ENCODE measurements at places on chromosomes 12 and 14. TPM values are rescaled to one million over a fixed set of nuclear protein-coding genes. Genes with fewer than 3 reads are reported as not detected.

VRTN gene
- not detected for total RNA-seq

DNA sequence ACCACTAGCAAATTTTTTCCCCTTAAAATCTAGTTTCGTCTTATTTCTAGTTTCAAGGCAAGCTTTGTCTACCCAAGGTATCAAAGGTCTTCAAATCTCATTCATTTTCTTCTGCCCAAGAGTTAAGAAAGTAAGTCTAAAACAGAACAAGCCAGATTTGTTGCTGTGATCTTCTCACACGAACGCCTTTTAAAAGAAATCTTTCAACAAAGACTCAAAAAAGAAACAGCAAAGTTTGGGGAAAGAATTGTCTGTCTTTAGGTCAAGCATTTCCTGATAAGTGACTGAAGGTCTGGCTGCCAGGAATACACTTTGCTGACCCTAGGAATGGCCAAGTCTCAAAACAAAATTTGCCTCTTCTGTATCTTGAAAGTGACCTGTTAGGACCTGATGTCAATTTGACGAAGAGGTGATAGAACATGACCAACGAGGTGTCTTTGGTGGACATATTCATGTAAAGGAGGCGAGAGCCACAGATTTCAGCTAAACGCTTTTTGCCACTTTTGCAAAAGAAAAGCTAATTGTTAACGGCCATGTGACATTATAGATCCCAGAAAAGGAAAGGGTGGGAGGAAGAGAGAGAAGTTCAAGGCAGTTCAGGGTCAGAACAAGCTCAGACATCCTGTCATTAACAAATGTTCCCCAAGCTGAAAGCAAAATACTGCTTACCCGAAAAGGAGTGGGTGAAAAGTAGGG, 1.7 kb downstream of the CDK17 start:
- no peak for DNase-seq

DNA sequence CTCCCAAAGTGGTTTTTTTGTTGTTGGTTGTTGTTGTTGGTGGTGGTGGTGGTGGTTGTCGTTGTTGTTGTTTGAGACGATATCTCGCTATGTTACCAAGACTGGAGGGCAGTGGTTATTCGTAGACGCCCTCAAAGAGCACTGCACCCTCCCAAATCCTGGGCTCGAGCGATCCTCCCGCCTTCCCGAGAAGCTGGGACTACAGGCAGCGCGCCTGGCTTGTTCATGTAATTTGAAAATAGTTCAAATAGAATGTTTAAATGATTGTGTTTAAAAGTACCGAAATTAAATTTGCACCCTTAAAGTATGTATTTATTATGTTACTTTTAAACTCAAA, 439 bp upstream of the ANAPC5 start:
- no peak for DNase-seq

DNA sequence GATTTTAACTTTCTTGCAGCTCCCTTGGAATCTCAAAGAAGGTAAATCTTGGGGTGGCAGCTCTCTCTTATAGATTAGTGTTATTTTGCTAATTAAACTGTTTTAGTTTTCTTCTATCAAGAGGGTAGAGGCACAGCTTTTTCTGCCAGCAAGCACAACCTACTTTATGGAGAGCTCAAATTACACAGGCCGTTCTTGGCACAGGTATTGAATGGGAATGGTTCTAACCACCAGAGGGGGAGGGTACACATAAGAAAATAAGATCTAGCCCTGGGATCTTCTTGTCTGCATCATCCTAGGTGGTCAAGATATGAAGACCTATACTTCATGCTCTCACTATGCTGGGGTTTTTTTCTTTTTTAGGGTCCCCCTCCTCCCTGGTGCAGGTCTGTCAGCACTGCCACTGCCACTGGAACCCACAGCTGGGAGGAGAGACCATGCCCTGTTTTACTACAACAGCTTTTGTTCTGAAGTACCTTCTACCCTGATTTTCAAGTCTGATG, 48.6 kb upstream of the STAC3 start:
- DNase-seq, result no peak

DPPA3 gene
- not detected for total RNA-seq

ABCC9 gene
- 12.2 TPM for total RNA-seq

- no peak for DNase-seq
Observed at GRCh38 chr12:88986056-88986455, 366.2 kb downstream of the DUSP6 start.

- DNase-seq, result no peak
Observed at GRCh38 chr12:63301311-63301710, 150.3 kb upstream of the AVPR1A start.

DNA sequence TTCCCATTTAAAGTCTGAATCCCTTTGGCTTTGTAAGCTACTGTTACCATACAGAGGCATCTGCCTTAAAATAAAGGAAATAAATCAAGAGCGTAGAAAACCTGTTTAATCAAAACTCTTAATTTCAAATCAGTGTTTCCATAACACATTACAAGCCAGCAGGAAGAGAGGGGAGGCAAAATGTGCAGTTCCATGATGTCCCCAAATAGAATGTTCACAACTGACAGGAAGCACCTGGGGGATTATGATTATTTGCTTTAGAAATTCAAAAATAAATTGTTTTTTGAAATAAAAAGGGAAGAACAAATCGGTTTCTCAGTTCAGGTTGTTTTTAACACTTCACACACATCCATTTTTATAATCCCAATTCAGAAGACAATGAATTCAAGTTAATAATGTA, 21.4 kb downstream of the SOCS2 start:
- no peak for DNase-seq

- DNase-seq, result no peak
Observed at GRCh38 chr12:12985817-12986408, 14.2 kb downstream of the HEBP1 start.

GRCh38 chr12:52913431-52913821, 8.6 kb upstream of the KRT8 start:
- DNase-seq, result peak; percentile 50

RPL10L gene
- not detected for total RNA-seq

MORN3 gene
- total RNA-seq, result not detected

DNA sequence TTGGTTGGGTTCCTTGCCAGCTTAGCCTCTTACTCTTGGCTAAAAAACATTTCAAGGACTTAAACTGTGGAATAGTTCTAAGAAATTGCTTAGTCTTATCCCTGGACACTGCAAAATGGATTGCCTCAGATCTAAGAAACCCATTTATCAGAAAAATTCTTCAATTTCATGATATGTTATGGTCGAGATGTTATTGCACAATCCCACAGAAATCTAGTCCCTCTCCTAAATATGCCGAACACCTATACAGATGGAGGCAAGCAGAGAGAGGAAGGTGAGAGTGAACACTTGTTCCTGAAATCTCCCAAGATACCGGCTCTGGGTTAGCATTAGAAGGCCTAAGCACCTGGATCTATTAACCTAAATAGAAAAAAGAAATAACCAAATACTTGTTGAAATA, 267.2 kb downstream of the PAWR start:
- no peak for DNase-seq

LRP1-AS gene
- not detected for total RNA-seq

GRCh38 chr14:100526632-100527031, 60.6 kb downstream of the BEGAIN start:
- DNase-seq, result no peak

TAS2R10 gene
- total RNA-seq, result not detected

DNA sequence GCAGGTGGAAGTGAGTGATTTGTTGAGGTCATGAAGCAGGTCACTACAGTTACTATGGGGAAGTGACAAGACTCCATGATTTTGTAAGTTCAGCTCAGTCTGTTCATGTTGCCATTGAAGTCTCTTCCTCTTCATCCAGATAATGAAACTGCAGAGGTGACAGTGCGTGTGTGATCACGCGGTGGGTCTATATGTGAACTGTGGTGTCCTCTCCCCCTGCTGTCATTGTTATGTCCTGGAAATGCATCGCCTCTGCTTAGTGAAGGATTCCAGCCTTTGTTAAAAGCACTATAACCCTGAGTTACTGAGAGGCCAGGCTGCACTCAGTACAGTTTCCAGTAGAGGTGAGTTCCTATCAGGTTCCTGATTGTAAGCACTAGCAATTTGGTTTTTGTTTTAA, 216.2 kb upstream of the RMST start:
- no peak for DNase-seq

YBX3 gene
- total RNA-seq, result 293 TPM

SERPINA9 gene
- not detected for total RNA-seq

SLC25A21 gene
- not detected for total RNA-seq

DNA sequence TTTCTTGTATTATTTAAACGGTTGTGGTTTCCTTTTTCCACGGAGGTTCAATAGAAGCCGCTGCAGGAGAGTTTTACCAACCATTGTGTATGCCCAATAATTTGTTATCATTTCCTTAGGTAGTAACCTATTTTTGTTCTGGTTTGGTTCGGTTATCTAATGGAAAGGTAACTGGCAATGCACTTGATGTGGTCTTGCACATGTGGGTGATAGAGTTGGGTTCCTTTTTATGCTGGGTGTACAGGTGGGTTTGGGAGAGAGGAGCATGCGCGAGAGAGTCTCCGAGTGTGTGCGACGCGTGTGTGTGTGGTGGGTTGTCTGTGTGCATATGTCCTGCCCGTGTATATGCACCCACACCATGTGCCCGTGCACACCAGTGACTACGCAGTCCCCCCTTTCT, 102.7 kb upstream of the FKBP4 start:
- no peak for DNase-seq

- peak; percentile 10 for DNase-seq
Observed at GRCh38 chr14:103545915-103546651, 16.4 kb downstream of the BAG5 start.

GRCh38 chr14:28220391-28220790, 546.2 kb upstream of the FOXG1 start:
- no peak for DNase-seq

DNA sequence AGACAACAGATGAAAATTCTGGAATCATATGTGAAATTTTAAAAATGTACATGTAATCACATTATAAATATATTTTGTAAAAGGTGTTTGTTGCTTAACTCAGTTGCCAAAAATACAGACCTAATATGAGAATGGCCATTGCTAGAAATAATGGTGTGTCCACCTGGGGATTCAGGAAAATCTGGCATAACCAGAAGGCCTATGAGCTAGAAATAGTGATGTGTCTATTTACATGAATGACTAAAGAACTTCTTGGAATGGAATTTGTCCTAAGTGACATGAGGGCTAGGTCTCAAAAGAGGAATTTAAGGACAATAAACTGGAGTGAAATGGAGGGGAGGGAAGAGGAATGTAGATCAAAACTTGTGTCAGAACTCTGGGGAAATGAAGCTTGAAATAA, 126.4 kb downstream of the PTPRR start:
- no peak for DNase-seq

BMAL2 gene
- total RNA-seq, result 4.3 TPM

RFLNA gene
- 0.26 TPM for total RNA-seq

- DNase-seq, result no peak
Observed at GRCh38 chr14:104317975-104318557, 179.7 kb downstream of the KIF26A start.

- no peak for DNase-seq
Observed at GRCh38 chr12:16949371-16949770, 343.4 kb upstream of the LMO3 start.

- peak; percentile 60 for DNase-seq
Observed at GRCh38 chr14:37051680-37052079, 120.7 kb downstream of the SLC25A21 start.

- peak; percentile 8 for DNase-seq
Observed at GRCh38 chr12:120468821-120469449, 613 bp downstream of the SRSF9 start.

POTEG gene
- total RNA-seq, result not detected

- no peak for DNase-seq
Observed at GRCh38 chr12:18683327-18684013, 54.3 kb downstream of the PLCZ1 start.

GRCh38 chr12:88816201-88816600, 235.9 kb upstream of the KITLG start:
- no peak for DNase-seq

CBLN3 gene
- total RNA-seq, result 0.33 TPM

DNA sequence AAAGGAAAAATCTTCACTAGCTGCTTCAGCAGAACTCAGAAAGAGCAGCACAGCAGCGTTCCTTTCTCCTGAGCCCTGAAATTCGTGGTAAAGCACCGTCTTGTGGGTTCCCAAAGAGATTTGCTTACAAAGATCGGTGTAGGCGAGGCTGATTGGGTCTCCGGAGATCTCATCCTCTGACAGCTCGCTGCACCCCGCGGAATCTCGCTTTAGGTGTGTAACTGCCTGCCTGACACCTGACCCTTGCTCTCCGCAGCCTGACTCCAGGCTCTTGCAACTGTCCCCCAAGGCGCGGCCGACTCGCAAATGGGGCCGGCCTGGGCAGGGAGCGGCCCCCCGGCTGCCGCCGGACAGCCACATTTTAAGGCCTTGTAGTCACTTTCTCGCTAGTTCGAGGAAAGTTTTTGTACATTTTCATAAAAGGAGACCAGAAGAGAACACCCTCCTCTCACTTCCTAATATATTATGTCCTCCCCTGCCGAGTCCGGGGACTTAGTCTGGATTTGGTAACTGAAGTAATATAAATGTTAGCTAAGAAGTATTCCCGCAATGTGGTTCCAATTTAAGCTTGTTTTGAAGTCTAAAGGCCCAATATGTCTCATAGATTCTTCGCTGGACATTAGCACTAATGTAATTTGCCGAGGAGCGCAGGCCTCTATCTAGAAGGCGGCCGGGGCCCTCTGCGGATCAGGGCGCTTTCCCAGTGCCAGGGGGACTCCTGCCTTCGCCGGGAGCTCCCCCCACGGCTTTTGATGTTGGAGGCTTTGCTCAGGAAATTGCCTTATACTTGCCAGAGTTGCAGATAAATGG, 177.3 kb upstream of the CDKN3 start:
- DNase-seq, result no peak

INHBC gene
- not detected for total RNA-seq

DNA sequence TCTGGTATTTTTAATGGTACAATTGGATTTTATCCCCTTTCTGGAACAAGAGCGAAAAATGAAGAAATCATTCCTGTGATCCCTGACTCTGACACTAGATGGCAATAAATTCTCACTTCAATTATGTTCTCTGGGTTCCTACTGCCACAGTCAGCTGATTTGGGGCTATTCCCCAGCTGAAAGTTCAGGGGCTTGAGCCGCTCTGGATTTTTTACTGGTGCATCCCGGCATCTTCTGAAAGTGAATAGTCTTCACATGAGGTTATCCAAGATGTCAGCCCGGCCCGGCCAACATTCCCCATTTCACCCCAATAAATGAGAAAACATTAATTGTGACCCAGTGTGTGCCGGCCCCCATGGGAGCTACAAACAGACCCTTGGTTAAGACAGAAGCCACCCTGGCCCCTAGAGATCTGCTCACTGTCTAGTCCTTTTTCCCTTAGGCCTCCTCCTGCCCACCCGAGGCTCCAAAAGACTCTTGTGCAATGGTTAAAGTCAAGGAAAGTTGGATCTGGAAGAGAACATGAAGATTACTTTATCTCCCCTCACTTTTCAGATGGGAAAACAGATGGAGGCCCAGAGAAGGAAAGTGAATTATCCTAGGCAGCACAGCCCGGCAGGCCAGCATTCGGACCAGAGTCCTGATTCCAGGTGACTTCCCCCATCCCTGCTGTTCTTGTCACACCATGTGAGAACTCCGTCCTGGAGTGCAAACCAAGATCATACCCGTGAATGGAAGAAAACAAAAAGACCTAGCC, 20.8 kb downstream of the CKAP4 start:
- no peak for DNase-seq
